ENCODE measurements at places on chromosomes 7 and 10.
A peak's percentile ranks its signal among the peaks of the same experiment; 100 is the strongest.

GRCh38 chr10:73813333-73813732 is 1.9 kb upstream of the NDST2 start:
- no peak for DNase-seq

GRCh38 chr10:11663763-11664555 is 52.5 kb upstream of the USP6NL start:
- no peak for DNase-seq

DNA sequence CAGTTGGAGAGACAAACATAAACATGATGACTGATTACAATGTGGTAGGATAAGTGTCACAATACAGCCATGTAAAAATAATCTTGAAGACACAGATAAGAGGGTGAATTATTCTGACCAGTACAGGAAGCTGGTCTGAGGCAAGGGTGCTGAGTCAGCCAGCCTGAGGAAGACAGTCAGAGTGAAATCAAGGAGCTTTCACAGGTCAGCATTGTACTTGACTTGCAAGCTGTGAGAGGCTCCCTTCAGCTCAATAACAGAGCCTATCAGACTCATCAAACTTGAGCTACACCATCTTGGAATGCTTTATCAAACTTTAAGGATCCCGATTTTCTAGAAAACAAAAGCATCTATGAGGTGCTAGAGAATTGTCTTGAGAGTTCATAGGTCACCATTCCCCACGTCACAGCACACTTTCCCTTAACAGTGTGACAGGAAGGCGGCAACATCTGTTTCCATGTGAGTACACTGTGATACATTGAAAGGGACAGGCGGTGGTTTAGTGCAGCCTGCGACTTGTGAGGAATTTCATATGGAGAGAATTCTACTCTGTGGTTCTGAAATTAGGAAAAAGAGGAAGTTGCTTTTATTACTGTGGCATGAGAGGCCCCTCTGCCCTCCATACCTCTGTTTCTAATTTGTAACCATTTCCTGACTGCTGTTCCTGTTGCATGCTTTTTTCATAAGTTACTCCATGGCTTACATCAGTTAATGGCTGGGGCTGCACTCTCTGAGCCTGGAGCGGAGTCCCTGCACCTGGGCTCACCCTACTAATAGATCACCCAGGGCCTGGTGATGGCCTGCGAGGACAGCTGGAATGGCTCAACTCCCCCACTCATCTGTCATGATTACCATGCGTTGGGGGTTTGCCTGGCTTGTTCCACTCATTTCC is 417.1 kb downstream of the SUGCT start:
- DNase-seq, result peak; percentile 16

GRCh38 chr7:2299131-2299829 is 15.0 kb downstream of the SNX8 start:
- no peak for DNase-seq

DNA sequence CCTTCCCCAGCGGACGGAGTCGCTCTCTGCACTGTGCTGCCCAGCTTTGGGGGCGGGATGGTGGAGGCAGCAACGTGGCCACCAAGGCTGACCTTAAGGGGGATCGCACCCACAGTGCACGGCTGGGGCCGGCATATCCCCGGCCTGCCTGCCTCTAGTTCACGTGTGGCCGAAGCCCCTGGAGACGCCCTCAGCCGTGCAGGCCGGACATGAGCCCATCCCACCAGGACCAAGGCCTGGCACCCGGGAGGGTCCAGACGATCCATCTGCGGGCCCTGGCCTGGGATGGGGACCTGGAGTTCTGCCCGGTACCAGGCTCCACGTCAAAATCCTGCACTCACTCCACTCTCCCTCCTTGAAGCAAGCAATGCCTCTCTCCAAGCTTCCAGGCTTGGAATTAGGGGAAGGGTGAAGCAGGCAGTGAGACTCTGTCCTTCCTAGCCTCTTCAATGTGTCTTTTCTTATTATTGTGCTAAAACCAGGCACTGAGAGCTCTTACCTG is 520.8 kb downstream of the REEP3 start:
- no peak for DNase-seq

DNA sequence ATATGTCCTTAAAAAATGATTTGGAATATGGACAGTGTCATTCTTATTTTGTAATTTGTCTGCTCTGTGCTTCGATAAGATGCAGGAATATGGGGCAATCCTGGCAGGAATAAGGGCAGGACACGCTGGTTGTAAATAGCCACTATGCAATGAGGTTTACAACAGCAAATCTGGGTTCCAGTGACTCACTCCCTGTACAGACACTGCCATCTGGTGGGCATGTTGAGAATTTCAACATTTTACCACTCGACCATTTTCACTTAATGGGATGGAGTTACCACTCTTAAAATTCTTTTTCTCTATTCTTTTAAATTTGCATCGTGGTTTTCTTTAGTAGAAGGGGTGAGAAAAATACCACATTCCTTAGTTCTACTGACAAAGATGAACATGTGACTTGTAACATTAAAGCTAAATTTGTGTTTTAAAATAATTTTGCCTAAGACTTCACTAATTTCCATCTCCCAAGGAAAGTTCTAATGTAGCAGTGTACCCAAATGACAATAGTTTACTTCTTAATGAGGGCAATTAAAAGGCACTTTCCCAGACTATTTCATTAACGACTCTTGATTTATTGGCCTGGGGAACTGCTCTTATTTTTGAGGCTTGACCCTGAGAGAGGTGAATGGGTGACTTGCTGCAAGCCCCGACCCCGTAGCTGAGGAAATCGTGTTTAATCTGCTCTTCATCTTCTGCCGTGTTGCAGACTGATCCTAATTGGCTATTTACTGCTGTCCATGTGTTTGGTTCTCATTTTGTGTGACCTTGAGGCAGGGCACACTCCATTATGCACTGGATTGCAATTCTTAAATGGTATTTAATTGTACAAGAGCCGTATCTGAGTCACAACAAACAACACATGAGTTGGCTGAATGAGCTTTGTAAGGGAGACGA is 173.6 kb upstream of the IMMP2L start:
- peak; percentile 12 for DNase-seq

DNA sequence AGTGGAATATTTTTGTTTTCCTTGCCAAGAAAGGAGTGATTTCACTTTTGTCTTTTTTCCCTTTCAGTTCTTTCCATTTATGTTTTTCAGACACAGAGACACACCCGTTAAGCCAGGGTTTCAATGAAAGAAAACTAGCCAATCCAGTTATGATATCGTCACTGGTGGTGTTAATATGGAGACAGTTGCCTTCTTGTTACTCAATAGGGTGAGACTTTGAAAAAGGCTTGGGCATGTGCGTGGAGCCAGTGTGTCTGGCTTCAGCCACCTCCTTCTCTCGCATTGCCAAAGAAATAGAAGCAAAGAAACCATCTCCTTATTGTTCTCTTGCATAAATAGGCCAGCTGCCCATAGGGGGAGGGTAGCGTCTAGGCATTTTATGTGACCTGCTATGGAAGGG is 84.1 kb upstream of the DLX6 start:
- DNase-seq, result no peak

- no peak for DNase-seq
Observed at GRCh38 chr7:110187877-110188554, 902.9 kb upstream of the LRRN3 start.

- DNase-seq, result no peak
Observed at GRCh38 chr10:47285381-47286115, 14.4 kb upstream of the GDF10 start.

DNA sequence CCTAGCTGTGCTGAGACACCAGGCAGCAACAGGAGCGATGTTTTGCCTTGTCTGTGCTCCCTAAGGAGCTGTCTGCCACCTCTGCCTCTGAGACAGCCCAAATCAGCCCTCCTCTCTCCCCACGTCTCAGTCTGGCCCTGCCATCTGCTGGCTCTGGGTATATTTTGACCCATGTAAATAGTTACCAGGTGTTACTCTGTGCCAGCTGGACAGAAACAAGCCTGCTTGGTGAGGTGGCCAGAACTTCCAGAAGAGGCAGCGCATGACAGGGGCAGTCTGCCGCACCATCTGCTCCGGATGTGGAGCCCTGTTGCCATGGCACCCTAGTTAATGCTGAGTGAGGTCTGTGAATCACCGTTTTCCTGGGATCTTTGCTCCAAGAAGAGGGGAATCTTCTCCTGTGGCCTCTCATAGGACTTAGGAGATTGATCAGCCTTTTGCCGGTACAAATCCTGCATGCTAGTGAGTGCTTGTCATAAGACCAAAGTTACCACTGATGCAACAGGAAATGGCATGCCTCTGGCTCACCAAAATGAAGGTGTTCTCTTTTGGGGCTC is 31.8 kb downstream of the GSTO2 start:
- DNase-seq, result peak; percentile 97

DNA sequence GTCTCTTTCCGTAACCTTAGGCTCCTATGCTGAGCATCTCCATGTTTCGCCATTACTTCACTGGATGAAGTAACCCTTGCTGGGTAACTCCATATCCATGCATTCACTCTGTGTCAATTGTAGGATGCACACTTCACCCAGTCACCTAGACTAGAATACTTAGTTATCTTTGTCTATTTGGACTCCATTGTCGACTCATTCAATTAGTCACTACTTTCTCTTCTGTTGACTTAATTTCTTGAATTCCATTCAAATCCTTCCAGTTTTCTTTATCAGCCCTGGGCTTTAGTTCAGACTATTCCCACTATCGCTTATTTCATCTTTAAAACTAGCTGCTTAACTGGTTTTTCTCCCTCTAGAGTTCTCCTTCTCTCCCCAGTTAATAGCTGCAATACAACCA is 111.3 kb upstream of the TNS3 start:
- DNase-seq, result no peak

- peak; percentile 10 for DNase-seq
Observed at GRCh38 chr7:36048141-36048901, 104.7 kb upstream of the EEPD1 start.

DNA sequence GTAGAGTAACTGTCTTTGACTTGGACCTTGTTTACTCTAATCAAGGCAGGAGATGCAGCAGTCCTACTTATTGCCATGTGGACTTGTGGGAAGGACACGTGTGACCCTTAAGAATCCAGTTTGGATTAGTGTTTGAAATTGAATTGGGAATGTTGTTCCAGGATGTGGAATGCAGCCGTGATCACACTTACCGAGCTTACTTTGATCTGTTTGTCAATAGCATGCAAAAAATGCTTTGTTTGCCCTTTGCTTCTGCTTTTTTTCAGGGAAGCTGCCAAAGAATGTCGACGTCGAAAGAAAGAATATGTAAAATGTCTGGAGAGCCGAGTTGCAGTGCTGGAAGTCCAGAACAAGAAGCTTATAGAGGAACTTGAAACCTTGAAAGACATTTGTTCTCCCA is 84.7 kb downstream of the CREM start:
- DNase-seq, result no peak

DNA sequence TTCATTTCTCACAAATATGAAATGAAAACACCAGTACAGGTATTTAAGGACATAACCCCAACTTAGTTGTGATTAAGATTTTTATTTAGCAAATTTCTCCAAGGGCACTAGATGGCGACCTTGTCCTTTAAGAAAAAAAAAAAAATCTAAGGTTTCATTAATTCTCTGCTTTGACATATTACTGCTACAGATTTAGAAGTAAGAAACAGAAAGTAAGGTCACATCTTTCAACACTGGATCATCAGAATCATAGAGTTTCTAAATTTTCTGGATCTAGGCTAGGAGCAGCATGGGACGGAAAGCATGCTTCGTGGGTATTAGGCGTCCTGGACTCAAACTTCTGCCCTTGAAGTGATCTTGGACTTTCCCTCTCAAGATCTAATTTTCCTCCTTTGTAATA is 85.5 kb upstream of the PRKG1 start:
- DNase-seq, result no peak

- DNase-seq, result no peak
Observed at GRCh38 chr7:132501956-132502355, 74.3 kb downstream of the PLXNA4 start.

DNA sequence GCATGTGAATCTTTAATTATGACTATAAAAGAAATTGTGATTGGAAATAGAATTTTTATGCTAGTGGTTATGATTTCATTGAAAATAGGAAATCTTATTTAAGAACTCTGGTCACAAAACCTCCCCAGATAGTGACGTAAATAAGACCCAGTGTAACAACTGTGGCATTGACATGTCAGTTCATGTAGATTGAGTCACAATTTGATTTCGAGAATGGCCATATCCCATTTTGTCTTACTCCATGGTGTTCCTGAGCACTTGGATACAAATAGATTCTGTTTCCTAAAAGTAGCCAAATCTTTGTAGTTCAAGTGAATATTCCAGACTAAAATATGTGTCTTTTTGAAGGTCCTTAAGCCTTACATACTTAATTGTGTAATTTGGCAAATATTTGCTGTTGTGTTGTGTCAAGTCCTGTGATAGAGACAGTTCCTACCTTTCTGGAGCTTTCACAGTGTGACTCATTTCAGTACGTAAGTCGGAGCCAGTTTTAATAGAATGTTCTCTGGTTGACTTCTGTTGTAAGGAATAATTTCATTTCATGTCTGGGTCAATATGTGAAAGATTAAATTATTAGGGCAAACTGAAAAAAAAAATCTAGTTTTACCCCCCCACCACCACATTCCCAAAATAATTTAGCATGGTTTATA is 37.1 kb upstream of the TOMM7 start:
- no peak for DNase-seq

DNA sequence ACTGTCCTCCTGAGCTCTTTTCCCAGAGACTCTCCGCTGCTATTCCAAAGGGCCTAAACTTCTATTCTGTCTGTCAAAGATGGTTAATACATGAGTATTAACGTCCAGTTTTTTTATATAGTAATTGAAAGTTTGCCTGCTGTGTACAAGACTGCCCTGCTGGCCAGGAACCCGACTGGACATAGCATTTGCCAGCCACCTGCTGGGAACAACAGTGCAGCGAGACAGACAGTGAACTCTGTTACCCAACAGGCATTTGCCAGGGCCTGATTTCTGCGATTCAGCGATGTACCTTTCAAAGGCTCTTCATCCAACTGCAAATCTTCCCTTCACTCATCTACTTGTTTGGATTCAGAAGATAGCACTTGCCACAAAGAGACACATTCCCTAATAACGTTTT is 128.8 kb upstream of the SEM1 start:
- no peak for DNase-seq

- no peak for DNase-seq
Observed at GRCh38 chr10:76540331-76540730, 1097.3 kb downstream of the KCNMA1 start.

DNA sequence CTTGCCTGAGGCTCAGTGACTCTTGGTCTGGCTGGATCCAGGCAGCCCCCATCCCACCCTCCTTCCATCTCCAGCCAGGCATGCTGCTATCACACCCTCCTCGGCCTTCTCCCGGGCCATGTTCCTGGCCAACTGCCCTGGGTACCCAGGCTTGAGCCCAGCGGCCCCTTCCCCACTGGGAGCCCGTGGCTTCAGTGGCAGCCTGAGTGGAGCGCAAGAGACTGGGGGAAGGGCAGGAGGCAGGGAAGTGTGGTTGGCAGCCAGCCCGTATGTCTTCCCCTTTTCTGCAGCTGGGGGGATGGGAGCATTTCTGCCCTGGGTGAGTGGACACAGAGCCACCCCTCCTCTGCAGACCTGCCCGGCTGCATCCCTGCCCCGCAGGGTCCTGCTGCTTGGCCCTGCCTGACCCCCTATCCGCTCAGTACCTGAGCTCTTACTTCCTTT is 148.5 kb downstream of the ARHGAP22 start:
- DNase-seq, result no peak

GRCh38 chr10:77628906-77629730 is 8.5 kb downstream of the KCNMA1 start:
- DNase-seq, result no peak
